ENCODE measurements at places on chromosomes 2 and 18.

GRCh38 chr2:33116799-33117198 lies 170.0 kb downstream of the LTBP1 start:
- DNase-seq: no peak

GRCh38 chr2:38073211-38074057 lies 2.5 kb downstream of the CYP1B1 start:
- no peak for DNase-seq

GRCh38 chr2:142682528-142682927 lies 194.9 kb upstream of the KYNU start:
- DNase-seq: no peak

- DNase-seq: no peak
Measured at GRCh38 chr2:21924640-21925285, 801.0 kb downstream of the TDRD15 start.

GRCh38 chr2:128710729-128711128 lies 392.1 kb upstream of the HS6ST1 start:
- DNase-seq: no peak

- DNase-seq: peak; percentile 86
Measured at GRCh38 chr2:96876269-96877041, 6.6 kb upstream of the SEMA4C start.

DNA sequence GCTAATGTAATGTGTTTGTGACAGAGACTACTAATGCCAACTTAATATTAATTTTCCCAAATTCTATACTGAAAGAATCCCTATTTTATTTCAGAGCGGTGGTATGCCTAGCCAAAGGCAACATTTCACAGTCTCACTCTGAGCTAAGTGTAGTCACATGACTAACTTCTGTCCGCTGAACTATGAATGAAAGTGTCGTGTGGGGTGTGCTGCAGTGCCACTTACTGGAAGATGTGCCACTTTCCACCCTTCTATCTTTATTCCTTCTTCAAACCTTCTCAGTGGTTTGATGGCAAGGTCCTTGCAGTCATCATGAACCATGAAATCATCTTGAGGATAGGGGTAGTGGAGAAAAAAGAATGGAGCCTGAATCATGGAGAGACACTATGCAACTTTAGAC lies 47.3 kb upstream of the C1D start:
- DNase-seq: no peak

DNA sequence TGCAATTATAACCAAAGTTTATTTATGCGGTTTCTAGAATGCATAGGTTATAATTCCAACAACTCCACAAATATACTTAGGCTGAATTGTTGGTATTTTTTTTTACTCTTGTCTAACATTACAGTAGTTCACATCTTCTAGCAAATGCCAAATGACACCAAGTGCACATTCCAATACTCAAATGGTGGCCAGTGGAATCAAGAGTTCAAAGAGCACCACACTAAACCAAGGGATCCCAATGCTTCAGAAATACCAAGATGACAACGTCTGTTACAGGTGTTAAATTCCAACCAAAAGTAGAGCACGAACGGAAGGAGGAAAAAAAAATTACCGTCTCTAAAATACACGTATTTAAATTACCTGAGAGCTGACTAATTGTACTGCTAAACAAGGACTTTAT lies 136.2 kb downstream of the TMEM247 start:
- DNase-seq: no peak

GRCh38 chr2:178285287-178285615 lies 90.9 kb downstream of the OSBPL6 start:
- no peak for DNase-seq

All from H54 (cell line).